Dermis blood vessel endothelial cell (primary cell): ENCODE measurements at places on chromosomes 16 and 17. TPM values are rescaled to one million over a fixed set of nuclear protein-coding genes. Genes with fewer than 3 reads are reported as not detected.
A peak's percentile ranks its signal among the peaks of the same experiment; 100 is the strongest.

DNA sequence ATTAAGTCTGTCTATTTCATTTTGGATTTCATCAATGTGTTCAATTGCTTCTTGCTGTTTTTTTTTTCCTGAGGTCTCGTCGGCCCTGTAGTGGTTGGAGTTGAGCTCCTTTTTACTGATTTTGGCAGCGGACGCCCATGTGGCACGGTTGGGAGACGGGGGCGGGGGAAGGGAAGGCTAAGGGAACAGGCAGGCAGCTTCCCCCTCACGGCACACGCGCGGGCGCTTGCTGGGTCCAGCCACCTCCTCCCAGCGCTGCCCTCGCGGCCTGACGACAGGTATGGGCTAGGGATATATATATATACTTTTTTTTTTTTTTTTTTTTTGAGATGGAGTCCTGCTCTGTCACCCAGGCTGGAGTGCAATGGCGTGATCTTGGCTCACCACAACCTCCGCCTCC lies 11.4 kb downstream of the HSF5 start:
- no peak for DNase-seq

DNA sequence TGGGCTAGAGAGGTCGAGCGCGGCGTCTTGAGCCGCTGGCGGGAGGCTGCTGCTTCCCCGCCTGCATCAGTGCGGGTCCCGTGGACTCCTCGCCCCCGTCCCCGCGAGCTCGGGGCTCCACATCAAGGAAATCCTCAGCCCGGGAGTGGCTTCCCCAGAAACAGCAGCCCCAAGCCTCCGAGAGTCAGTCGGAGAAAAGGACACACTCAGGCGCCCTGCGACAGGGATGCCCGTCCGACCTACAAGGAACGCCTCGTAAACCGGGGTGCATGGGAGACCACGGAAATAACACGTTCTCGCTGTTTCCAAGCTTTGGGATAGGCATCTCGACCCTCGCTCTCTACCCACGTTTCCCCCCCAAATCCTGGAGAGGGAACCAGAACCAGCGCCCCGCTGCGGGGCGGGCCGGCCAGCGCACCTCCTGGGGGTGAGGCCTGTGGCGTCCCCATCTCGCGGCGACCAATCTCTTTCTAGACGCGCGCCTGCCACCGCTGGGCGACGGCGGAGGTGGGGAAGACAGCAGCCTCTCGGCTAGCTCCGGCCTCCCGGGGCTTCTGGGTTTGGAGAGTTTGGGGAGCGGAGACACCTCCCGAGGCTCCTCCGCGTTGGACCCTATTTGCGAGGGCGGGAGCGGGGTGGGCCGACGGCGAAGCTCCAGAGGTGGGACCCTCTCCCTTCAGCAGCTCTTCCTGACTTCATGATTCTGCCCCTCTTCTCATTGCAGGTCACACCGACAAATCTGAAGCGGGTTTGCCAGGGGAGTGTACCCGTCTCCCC lies 759 bp upstream of the TP53I13 start:
- DNase-seq = peak; percentile 49

GRCh38 chr16:1940273-1941161 lies 2.5 kb downstream of the MSRB1 start:
- DNase-seq = no peak

- DNase-seq = no peak
Measured at GRCh38 chr16:64092271-64092670, 1029.6 kb downstream of the CDH11 start.

DNA sequence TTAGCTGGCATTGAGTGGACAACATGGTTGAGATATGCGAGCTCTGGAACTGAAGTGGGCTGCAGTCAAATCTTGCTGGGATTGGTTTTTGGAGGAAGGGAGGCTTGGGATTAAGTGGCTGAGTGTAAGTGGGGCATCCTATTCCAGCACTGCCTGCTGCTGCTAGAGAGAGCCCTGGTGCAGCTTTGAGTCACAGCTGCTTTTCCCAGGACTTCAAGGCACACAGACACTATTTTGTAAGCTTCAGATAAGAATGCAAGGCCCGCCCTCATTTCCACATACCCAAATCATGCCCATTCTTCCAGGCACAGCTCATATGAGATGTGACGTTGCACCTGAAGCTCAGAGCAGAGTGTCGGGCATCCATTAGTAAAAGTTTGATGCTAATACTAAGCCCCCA lies 10.2 kb upstream of the MAF start:
- DNase-seq = no peak

DNA sequence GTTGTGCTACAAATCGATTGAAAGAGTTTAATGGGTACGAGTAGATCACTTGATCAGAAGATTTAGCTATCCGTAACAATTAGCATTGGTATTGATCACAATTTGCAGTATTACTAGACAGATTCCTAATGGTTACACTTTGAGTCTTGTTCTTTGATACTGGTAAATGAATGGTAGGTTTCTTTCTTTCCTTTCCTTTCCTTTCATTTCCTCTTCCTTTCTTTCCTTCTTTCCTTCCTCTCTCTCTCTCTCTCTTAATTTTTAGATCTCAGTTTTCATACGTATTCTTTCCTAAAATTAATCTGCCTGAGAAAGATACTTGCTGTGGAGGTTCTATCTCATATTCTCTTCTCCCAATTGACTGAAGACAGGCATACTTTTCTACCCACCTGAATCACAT lies 17.9 kb downstream of the CPD start:
- no peak for DNase-seq

DPEP1 gene
- 1.0 and 2.7 TPM in 2 replicates for total RNA-seq

SGF29 gene
- 8.7 and 10.0 TPM in 2 replicates for total RNA-seq

ETV4 gene
- 3.2 and 13.5 TPM in 2 replicates for total RNA-seq

SLC35G6 gene
- not detected in 2 replicates for total RNA-seq
